ENCODE measurements at places on chromosomes 4 and X. TPM values are rescaled to one million over a fixed set of nuclear protein-coding genes. Genes with fewer than 3 reads are reported as not detected.

The TMPRSS11B gene
- total RNA-seq, result not detected

The GATA1 gene
- total RNA-seq, result not detected

The SLC9B1 gene
- total RNA-seq, result not detected

The TMEM131L gene
- 16.2 TPM for total RNA-seq

The MAGEA9B gene
- total RNA-seq, result not detected

The BEX5 gene
- total RNA-seq, result not detected

The H2BW2 gene
- not detected for total RNA-seq

The SPANXB1 gene
- total RNA-seq, result not detected

The RIBC1 gene
- total RNA-seq, result 1.0 TPM

The CPE gene
- 1.1 TPM for total RNA-seq

The UGT2B17 gene
- not detected for total RNA-seq

Measured in dermis blood vessel endothelial cell (primary cell).